ENCODE measurements at places on chromosomes 16 and 17. TPM values are rescaled to one million over a fixed set of nuclear protein-coding genes. Genes with fewer than 3 reads are reported as not detected.

RASL10B gene
- 0.32 TPM for total RNA-seq

BAHCC1 gene
- 1.7 TPM for total RNA-seq

PAQR4 gene
- total RNA-seq: 9.1 TPM

FAM20A gene
- total RNA-seq: not detected

KRTAP2-2 gene
- not detected for total RNA-seq

SOX8 gene
- total RNA-seq: 0.30 TPM

Data from epithelial cell of umbilical artery (primary cell).